ENCODE measurements at places on chromosomes 7 and 10. TPM values are rescaled to one million over a fixed set of nuclear protein-coding genes. Genes with fewer than 3 reads are reported as not detected.

DNA sequence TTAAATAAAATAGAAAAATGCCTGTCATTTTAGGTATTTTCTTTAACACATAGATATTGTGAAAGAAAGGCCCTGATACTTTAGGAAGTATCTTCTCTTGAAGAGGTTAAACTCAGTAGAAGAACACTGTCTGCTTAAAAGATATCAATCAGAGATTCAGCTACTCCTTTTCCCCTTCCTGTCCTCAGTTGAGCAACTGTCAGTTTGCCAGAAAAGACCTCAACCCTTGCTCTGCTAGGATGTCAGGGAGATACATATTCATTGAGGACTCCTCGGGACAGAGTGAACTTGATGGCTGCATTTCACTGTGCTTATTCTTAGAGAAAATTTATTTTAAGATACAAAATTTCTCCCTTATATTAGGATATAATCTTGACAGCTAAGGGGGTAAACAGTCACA is 173.6 kb upstream of the CACNA2D1 start:
- DNase-seq: no peak

GRCh38 chr10:51800121-51800520 is 100.7 kb upstream of the CSTF2T start:
- DNase-seq: no peak

GRCh38 chr7:149830997-149831740 is 7.0 kb upstream of the ZNF862 start:
- DNase-seq: no peak

GRCh38 chr10:60456053-60456452 is 66.4 kb upstream of the ANK3 start:
- no peak for DNase-seq

MYO3A gene
- total RNA-seq: not detected

- no peak for DNase-seq
Observed at GRCh38 chr10:58514111-58514770, 1.6 kb downstream of the BICC1 start.
